ENCODE measurements at places on chromosomes 1 and 21.

- DNase-seq: no peak
Observed at GRCh38 chr1:244296003-244296402, 155.7 kb downstream of the ADSS2 start.

GRCh38 chr1:6358757-6359201, 34.8 kb downstream of the ACOT7 start:
- DNase-seq: no peak

DNA sequence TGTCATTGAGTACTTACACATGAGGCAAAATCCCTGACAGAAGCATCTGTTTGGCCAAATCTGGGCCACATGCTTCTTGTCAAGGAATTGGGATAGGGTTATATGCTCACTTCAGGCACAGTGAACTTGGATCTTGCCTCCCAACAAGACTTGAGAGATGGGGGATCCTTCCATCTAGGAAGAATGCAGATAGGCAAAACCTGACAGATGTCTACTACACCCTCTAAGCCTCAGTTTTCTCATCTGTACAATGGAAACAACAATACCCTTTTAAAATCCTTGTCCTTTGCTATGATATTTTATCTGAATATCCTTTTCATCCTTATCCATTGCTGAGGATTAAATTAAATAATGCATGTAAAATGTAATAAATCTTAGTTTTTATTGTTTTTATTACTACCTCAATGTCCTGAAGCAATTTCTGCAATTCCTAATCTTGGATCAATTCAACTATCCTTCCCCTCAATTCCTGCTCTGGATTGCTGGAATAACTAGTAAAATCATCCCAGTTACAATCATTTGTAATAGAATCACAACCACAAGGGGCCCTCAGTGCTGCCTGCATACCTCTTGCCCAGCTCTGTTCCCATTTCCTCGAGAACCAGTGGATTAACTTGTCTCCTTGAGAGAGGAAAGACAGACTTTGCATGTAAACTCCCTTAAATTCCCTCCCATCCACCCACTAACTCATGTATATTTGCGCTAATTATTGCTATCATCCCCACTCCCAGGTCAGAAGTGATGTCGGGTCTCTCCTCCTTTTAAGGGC, 8.1 kb upstream of the XPR1 start:
- no peak for DNase-seq

DNA sequence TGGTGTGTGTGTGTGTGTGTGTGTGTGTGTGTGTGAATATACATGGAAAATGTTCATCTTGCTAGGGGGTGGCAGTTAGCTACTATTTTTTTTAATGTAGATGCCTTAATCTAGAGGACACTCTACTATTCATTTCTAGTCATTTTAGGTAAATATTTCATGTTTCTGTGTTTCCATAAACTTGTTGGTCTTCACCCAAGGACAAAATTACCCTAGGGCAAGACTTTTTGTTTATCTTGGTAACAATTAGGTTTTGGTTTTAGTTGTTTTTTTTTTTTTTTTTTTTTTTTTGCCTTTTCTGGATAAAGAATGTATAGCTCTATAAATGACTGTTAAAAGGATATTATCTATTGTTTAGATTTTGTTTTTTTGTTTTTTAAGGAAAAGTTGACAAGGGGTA, 32.2 kb downstream of the CLEC20A start:
- no peak for DNase-seq

DNA sequence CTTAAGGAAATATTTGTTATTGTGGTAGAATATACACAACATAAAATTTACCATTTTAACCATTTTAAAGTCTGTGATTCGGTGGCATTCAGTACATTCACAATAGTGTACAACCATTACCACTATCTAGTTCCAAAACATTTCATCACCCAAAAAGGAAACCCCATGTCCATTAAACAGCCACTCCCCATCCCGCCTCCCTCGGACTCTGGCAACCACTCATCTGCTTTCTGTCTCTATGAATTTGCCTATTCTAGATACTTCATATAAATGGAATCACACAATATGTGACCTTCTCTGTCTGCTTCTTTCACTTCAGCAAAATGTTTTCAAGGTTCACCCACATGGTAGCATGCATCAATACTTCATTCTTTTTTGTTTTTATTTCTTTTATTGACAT, 51.3 kb downstream of the PTP4A2 start:
- DNase-seq: no peak

DNA sequence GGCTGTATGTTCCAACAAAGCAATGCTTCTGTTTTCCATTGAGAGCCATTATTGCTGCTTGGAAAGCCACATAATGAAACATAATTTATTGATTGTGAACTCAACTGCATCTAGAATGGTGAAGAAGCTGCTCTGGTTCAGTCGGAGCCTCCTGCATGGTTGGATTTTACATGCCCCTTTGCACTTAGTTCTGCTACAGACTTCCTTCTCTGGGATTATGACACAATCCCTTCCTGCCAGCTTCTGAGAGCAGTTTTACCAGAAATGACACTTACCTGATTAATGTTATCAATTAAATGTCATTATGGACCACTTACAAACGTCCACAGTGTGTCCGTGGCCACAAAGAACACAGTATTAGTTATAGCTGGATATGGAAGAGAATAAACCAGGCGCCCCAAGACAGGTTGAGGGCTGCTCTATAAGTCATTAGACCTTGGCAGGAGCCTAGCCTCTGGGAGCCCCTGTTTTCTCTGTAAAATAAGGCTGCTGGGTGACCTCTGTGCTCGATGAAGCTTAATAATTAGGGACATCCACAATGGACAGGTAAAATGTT, 7.0 kb upstream of the CD58 start:
- no peak for DNase-seq

DNA sequence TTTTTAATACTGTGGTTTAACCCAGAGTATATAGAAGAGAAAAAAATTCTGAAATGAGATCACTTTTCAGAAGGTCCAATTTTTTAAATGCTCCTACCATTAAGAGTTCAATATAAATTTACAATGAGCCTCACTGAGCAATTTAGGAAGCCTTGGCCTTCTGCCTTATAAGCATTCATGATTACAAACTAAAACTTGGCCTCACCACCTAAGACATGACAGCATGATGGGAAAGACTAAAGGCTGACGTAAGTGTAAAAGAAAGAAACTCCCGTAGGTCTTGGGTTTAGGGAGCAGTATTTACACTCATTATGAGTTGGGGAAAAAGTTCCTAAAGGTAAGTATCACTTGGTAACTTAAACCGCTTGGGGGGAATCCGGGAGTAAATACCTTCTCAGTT, 70.7 kb upstream of the ESRRG start:
- DNase-seq: no peak

GRCh38 chr1:242089911-242090310, 91.0 kb upstream of the MAP1LC3C start:
- DNase-seq: no peak

DNA sequence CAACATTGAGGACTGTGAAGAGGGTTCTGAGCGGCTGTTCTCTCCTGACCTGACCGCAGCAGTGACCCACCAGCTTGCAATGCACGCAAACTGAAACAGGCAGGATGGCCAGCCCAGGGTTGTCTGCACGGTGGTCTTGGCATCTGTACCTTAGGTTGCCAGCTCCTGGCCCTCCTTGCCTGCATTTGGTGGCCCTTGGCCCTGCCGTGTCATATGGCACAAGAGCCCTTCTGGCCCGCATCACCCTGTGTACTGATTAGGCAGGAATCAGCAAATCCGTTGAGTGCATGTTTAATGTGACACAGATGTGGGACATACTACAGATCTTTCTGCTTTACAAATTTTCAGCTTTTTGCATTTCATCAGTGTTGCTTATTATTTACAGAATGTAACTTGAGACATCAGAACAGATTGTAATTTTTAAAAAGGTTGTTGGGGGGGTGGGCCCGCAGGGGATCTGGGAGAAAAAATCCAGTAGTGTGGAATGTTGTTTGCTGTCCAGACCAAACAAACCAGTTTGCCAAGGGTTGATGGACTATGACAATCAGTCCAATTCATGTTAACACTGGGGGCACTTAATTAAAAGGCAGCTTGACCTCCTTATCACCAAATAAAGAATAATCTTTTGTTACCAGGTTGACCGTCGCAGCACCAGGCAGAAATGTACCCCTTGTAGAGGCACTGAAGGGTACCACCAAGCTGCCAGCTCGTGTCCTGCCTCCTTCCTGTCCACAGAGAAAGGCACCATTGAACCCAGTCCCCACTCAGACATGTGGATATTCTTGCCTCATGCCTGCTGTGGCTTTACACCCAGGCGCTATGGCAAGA, 132.6 kb downstream of the DHRS3 start:
- no peak for DNase-seq

DNA sequence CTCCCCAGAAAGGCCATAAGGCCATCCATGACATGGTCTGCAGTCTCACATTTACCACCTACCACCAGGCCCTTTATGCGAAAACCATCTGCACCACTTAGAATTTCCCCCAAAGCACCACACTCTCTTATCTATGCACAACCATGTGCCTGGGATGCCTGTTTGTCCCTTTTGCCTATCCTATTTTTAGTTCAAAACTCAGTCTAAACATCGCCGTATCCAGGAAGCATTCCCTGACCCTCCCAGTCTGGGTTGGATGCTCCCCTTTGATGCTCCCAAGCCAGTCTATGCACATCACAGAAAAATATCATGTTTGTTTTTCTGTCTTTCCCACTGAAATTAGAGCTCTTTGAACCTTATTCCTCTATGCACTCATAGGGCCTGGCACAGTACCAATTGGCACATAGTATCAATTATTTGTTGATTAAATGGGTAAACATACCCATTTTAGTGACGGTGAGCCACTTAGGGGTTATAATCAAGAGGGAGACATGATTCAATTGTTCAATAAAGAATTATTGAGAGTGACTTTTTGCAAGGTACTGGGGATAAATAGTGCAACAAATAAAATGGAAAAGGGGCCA, 6.7 kb downstream of the MPL start:
- no peak for DNase-seq

- no peak for DNase-seq
Observed at GRCh38 chr1:42759114-42759513, 7.7 kb downstream of the P3H1 start.

DNA sequence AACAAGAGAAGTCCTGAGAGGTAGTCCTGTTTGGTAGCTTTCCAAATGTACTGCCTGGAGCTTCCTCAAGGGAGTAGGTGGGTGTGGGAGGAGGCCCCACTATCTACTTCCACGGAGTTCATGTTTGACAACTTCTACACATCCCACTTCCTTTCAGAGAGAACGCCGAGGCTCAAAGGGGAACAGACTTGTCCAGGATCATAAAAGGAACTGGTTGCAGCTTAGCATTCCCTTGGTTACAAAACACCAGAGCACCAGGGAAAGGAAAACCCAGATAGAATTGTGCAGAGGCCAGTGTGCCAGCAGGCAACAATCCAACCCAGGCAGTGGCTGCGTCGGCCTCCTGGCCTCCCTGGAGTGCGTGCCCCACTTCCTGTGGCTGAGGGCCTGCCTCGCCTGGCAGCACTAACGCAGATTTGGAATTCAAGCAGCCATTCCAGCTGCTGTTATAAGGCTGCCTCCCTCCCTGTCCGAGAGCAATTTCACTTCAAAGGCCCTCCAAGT, 4.2 kb upstream of the RAP1GAP start:
- no peak for DNase-seq

- DNase-seq: no peak
Observed at GRCh38 chr1:117642963-117643362, 37.1 kb downstream of the TENT5C start.

GRCh38 chr1:47751996-47752451, 245.2 kb downstream of the TRABD2B start:
- no peak for DNase-seq

DNA sequence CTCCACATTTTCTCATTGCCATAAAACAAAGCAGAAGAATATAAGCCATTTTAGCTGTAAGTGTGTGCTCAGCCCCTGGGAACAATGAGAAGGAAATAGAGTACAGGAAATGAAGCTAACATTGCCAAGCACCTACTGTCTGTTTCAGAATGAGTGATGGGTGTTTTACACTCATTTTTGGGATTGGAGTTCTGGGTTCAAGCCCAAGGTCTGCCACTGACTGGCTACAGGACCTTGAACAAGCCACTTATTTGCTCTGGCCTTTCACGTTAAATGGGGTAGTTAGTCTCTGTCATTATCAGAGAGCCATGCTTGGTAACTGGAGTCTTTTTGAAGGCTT, 80.7 kb upstream of the KAZN start:
- DNase-seq: no peak

- peak; percentile 62 for DNase-seq
Observed at GRCh38 chr1:52552236-52552504, 722 bp downstream of the TUT4 start.

- DNase-seq: no peak
Observed at GRCh38 chr1:10431070-10431730, 967 bp downstream of the CENPS start.

- no peak for DNase-seq
Observed at GRCh38 chr1:202698276-202698675, 12.0 kb downstream of the SYT2 start.

DNA sequence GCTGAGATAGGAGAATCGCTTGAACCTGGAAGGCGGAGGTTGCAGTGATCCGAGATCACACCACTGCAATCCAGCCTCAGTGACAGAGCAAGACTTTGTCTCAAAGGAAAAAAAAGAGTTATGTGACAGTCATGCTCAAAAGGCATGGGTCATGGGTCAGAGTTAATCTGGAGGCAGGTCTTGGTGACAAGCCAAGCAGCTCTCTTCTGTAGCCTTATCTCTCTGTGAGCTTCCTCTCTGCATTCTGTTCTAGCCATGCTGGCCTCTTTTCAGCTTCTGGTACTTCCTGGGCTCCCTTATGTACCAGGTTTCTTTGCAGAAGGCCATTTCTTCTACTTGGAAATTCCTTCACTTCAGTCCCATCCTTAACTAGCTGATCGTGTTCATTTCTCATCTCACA, 63.6 kb downstream of the NGF start:
- DNase-seq: no peak

DNA sequence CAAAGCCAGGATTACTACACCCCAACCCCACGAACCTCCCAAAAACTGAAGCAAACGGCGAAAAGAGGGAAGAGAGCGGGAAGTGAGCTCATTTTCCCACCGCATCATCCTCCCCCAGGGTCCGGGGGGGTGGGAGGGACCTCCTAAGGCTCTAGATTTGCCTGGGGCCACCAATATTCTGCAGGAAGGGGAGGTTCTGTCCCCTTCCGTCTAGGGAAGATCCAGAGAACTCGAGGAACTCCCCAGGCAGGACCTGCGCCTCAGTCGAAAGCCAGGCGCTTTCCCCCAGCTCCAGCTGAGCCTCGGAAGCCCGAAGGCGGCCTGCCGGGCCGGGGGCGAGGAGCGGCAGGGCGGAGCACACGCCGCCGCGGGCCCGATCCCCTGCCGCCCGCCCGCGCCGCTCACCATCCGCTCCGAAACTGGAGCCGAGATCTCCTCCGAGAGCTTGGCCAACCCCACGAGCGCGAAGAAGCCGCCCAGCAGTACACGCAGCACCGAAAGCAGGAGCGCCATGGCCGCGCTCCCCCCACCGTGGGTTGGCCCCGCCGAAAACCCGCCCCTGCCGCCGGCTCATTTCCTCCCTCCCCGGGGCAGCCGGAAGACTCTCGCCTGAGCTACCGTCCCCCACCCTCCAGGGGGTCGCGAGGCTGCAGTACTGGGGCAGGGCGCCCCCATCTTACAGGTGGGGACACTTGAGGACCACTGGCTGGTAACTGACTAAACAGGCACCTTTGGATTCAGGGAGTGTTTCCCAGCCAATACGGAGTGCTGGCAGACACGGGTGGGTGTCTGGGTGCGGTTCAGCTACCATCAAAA, at the start of gene TMEM35B:
Gene TMEM35B (minus strand): TSS at position 555 of the 816 bp plus-strand sequence. CDS start 42 bp downstream, at position 513.
- no peak for DNase-seq

- no peak for DNase-seq
Observed at GRCh38 chr1:107532318-107532717, 391.5 kb downstream of the NTNG1 start.

- no peak for DNase-seq
Observed at GRCh38 chr1:6688001-6688400, 13.6 kb downstream of the DNAJC11 start.
